ENCODE measurements at places on chromosomes 5 and 9. TPM values are rescaled to one million over a fixed set of nuclear protein-coding genes. Genes with fewer than 3 reads are reported as not detected.

Gene GNAQ
- total RNA-seq, result 22.4 TPM

Gene GOLGA2
- 33.3 TPM for total RNA-seq

Gene SPATA31E1
- total RNA-seq, result not detected

Gene CA9
- 0.52 TPM for total RNA-seq

Gene FAM151B
- total RNA-seq, result 0.36 TPM

- H3K4me1 ChIP-seq, result no peaks in the 10 kb centered on the region
- no peak overlapping the region for H3K4me3 ChIP-seq
- H3K27me3 ChIP-seq, result peaks cover 12% of the 10 kb centered on the region
- no peak for DNase-seq
- peaks cover 1% of the 10 kb centered on the region for H3K36me3 ChIP-seq
Observed at GRCh38 chr5:98742396-98743073, 30.9 kb upstream of the RGMB start.

DNA sequence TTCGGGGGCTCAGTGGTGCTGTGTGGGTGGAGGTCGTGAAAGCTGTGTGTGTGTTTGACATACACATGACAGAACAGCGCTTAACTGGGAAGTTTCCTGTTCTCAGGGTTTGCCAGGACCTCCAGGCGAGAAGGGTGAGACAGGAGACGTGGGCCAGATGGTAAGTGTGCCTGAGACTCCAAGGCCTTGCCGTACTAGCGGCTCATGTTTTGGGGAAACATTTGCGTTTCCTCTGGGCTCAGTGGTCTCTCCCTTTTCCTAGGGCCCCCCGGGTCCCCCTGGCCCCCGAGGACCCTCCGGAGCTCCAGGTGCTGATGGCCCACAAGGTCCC is 68.3 kb upstream of the FCN2 start:
- no peaks in the 10 kb centered on the region for H3K36me3 ChIP-seq
- no peak overlapping the region for H3K4me3 ChIP-seq
- no peaks in the 10 kb centered on the region for H3K27me3 ChIP-seq
- H3K27ac ChIP-seq, result no peak overlapping the region

DNA sequence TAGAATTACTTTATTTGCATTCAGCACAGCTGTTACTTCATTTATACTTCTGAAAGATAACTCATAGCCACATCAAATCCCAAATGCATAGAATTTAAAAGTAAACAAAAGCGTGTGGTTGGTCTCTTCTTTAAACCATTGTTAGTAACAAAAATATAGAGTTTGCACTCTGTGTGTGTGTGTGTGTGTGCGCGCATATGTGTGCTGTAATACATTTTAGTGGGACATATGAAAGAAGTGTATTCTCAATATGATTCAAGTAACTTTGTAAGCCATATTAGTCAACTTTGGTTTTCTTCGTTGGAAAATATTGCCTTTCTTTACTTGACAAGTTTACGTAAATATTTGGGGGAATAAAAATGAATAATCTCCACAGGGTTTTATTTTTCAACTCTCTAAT is 106.1 kb upstream of the PRRC1 start:
- peaks cover 8% of the 10 kb centered on the region for H3K27me3 ChIP-seq
- no peak overlapping the region for H3K27ac ChIP-seq

DNA sequence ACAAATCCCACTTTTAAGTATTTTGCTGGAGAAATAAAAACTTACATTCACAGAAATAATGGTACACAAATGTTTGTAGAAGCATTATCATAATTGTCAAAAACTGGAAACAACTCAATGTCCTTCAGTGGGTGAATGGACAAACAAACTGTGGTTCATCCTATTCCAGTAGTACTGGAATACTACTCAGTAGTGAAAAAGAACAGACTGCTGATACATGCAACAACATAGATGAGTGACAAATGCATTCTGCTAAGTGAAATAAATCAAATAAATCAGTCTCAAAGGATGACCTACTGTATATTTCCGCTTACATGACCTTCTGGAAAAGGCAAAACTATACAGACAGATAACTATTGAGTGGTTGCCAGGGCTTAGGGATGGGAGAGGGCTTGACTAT is 114.1 kb downstream of the ANKRD55 start:
- no peak for DNase-seq
- no peak overlapping the region for H3K4me3 ChIP-seq
- peaks cover 13% of the 10 kb centered on the region for H3K36me3 ChIP-seq

- no peak overlapping the region for H3K4me3 ChIP-seq
- H3K27me3 ChIP-seq, result peaks cover 5% of the 10 kb centered on the region
- no peak for DNase-seq
- no peaks in the 10 kb centered on the region for H3K36me3 ChIP-seq
- H3K4me1 ChIP-seq, result no peaks in the 10 kb centered on the region
- H3K27ac ChIP-seq, result no peak overlapping the region
Observed at GRCh38 chr5:83742089-83742488, 21.4 kb upstream of the HAPLN1 start.

DNA sequence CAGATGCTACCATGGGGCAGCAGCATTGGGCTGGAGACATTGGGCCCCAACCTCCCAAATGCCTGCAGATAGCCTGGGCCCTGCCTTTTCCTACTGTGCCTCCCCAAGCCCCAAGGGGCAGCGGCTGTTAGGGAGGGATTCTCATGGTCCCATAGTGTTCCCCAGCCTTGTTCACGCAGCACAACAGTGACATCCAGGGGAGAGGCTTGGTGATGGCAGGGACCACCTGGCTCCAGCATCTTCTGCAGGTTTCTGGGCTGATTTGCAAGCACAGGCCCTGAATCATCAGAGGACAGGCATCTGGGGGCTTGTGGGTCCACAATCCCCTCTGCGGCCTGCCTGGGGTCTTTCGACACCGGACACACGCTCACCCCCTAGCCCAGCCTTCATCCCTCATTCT is 354.6 kb downstream of the SLIT3 start:
- no peak overlapping the region for H3K4me3 ChIP-seq
- no peaks in the 10 kb centered on the region for H3K36me3 ChIP-seq
- no peaks in the 10 kb centered on the region for H3K27me3 ChIP-seq
- no peaks in the 10 kb centered on the region for H3K4me1 ChIP-seq

DNA sequence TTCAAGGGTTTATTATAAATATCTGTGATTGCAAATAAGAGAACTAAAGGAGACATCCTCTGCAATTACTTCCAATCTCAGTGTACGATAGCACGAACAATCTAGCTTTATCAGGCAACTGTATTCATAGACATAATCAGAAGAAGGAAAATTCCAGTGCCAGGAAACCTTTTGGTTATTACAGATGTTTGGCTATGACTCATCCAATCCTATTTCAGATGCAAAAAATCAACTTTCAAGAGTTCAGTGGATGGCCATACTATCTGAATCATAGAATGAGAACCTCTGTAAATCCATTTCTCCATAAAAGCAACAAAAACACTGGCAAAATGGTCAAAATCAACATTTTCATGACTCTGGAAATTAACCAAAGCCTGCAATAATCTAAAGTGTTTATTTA is 37.9 kb downstream of the GAS1 start:
- H3K4me1 ChIP-seq, result no peaks in the 10 kb centered on the region
- no peak overlapping the region for H3K27ac ChIP-seq
- no peak for DNase-seq
- no peaks in the 10 kb centered on the region for H3K36me3 ChIP-seq

DNA sequence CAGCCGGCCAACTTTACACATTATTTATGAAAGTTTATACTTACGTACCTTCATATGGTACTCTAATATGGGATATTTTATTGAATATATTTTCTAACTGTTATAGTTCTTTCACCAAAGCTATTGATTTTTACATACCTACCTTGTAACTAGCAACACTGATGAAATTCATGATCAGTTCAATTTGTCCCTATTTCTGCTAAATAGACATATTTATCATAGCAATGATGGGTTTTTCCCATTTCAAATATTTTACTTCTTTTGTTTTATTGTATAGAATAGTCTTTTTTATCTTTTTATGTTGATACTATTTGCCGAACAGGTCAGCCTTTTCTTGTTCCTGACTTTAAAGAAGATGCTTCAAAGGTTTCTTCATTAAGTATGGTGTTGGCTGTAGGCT is 59.0 kb upstream of the CTNND2 start:
- H3K4me3 ChIP-seq, result no peak overlapping the region
- H3K4me1 ChIP-seq, result no peaks in the 10 kb centered on the region
- H3K36me3 ChIP-seq, result no peaks in the 10 kb centered on the region
- H3K27me3 ChIP-seq, result no peaks in the 10 kb centered on the region
- no peak overlapping the region for H3K27ac ChIP-seq
